ENCODE measurements at places on chromosomes 16 and 17. TPM values are rescaled to one million over a fixed set of nuclear protein-coding genes. Genes with fewer than 3 reads are reported as not detected.

The KRT12 gene
- total RNA-seq: not detected

DNA sequence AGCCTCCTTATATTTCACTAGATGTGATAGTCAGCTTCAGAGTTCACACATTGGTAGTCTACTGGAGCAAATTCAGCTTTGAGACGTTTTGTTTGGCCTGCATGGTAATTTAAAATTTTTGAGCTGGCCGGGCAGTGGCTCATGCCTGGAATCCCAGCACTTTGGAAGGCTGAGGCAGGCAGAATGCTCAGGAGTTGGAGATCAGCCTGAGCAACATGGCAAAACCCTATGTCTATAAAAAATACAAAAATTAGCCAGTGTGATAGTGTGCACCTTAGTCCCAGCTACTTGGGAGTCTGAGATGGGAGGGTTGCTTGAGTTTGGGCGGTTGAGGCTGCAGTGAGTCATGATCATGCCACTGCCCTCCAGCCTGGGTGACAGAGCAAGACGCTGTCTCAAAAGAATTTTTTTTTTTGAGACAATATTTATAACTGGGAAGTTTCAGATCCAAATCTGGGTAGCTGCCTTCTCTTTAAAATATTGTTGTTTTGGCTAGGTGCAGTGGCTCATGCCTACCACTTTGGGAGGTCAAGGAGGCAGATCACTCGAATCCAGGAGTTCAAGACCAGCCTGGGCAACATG lies 4.8 kb upstream of the BLMH start:
- no peak for DNase-seq

The TBX6 gene
- total RNA-seq: 1.2 TPM

DNA sequence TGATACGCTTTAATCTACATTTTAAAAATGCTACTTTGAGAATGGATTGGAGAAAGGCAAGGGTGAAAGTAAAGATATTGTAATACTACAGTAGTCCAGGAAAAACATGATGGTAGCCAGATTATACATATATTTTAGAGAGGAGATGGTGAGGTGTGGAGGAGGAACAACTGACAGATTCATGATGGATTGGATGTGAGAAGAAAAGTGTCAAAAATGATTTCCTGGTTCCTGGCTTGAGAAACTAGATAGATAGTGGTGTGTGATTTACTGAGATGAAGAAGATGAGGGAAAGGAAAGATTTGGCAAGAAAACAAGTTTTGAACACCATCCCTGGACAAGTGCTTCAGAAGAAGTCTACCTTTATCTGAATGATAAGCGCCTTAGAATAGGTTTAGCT lies 80.5 kb downstream of the CHD9 start:
- no peak for DNase-seq

DNA sequence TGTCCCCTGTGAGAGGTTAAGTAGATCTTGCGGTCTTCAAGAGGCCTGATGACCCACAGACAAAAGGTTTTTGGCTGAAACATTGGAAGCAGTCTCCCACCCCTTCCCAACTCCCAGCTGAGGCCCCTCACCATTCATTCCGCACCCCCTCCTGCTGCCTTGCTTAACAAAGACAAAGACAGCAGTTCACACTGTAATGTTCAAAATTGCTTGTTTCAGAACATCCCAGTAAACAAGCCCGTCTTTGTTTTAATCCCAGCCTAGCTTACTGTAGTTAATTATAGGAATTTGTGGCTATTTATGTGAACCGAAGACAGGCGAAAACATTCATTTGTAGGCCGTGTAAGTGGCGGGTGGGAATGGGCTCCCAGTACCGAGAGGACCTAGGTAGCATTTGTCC lies 55.7 kb downstream of the IRX5 start:
- no peak for DNase-seq

DNA sequence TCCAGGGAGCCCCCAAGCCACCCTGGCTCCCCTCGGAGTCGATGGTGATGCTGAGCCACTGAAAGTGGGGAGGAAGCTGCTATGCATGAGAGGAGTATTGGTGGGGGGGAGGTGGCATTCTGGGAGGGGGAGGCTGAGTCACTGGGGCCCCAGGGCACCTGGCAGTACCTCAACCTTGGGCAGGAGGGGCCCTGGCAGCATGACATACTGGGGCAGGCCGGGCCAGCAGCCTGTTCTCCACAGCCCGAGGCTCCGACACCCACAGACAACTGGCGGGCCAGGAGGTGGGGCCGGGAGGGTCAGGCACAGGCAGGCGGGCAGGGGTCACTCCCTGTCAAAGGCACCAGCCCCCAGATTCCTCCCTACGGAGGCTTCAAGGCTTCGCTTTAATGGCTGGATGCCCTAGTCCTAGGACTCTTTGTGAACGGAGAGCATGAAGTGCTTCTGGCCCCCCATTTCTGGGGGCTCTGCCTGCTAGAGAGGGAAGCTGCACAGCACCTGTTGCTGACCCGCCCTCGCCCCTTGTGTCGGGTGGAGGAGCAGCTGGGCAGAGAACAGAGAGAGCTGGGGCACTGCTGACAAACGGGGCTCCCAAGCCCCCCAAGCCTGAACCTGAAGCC lies 928 bp downstream of the CASKIN2 start:
- DNase-seq: no peak

GRCh38 chr16:70594569-70594968 lies 51.8 kb upstream of the IL34 start:
- DNase-seq: no peak

The VPS35L gene
- 63.6 TPM for total RNA-seq

GRCh38 chr16:58638148-58639036 lies 8.8 kb upstream of the CNOT1 start:
- no peak for DNase-seq

DNA sequence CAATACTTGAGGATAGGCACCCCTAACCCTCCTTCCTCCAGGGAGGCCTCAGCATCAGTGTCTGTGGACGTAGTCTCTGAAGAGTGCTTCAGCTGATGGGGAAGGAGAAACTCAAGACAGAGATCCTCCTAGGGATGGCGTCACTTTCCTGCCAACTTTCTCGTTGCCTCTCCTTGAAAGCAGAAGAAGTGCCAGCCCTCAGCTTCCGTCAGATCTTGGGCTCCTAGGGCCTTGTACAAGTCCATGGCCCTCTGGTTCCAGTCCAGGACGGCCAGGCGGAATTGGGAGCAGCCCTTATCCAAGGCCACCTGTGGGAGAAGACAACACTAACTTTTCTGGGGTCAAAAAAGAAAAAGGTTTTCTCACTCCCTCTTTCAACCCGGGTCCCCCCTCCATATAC lies 1.3 kb downstream of the SAT2 start:
- no peak for DNase-seq

- no peak for DNase-seq
These were observed 560.7 kb upstream of the PSMD7 start for GRCh38 chr16:73735954-73736353.

DNA sequence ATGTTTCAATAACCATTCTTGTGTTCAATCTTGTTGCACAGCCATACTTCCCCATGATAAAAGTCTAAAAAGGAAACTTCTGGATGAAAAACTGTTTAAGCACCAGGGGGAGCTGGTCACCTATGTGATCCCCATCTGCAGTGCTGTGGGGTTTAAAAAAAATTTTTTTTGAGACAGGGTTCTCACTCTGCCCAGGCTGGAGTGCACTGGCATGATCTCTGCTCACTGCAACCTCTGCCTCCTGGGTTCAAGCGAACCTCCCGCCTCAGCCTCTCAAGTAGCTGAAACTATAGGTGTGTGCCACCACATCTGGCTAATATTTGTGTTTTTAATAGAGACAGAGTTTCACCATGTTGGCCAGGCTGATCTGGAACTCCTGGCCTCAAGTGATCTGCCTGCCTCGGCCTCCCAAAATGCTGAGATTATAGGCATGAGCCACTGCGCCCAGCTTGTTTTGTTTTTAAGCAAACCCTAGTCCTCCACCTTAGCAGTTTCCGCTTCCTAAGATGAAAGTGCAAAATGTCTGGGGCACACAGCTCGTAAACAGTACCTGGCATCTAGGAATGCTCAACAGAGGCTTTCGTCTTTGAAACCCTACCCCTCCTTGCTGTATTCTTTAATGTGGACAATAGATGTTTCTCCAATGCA lies 25.4 kb downstream of the DNAJA2 start:
- DNase-seq: peak; percentile 27

GRCh38 chr16:1129106-1129960 lies 23.6 kb upstream of the CACNA1H start:
- no peak for DNase-seq

Measured in neural crest cell (in vitro differentiated cells).